Motor neuron (in vitro differentiated cells): ENCODE measurements at places on chromosomes 2 and 18. TPM values are rescaled to one million over a fixed set of nuclear protein-coding genes. Genes with fewer than 3 reads are reported as not detected.

- ATAC-seq, result no peak
Measured at GRCh38 chr2:175066411-175066810, 61.2 kb upstream of the CHN1 start.

GRCh38 chr2:224666951-224667553, 49.1 kb downstream of the CCDC195 start:
- ATAC-seq, result no peak

GRCh38 chr18:6107794-6108193, 212.5 kb upstream of the TMEM200C start:
- no peak for ATAC-seq

- no peak for ATAC-seq
Measured at GRCh38 chr2:78427170-78427569, 598.3 kb upstream of the REG3G start.

DNA sequence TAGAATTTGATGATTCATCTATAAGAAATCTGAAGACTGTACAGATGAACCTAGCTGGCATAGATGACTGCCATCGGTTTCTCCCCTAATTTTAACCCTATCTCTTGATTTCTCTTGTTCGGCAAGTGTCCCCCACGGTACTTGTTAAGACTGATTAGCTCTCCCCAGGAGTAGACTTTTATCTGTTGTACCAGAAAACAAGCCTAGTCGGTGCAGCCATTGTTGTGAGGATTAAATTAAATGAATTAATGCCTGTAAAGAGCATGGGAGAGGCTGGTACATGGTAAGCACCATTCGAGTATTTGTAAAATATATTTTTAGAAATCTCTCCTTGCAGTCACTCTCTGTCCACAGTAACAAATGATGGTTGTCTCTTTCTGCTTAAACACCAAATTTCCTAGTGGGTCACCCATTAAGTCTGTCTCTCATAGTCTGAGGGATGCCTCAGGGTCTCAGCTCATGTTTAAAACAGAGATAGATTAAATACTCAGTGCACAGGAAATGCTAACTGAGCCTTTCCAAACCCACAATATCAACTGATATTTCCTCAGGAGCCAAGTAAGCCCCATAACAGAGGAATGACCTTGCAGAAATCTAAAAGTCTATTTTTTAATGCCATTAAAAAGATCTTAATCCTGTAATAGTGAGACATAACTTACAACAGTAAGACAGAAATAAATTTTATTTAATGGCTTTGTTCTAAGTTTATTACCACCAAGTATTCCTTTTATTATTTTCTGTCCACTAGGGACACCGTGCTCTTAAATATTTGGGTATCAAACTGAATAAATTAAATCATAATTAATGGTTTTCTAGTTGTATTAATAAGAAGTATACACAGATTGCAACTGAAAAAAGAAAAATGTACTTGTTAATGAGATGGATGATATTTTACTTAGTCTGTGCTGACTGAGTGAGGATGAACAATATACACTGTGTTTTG, 2.9 kb upstream of the B4GALT6 start:
- no peak for ATAC-seq

GRCh38 chr2:169955940-169956339, 128.7 kb downstream of the UBR3 start:
- no peak for ATAC-seq

DNA sequence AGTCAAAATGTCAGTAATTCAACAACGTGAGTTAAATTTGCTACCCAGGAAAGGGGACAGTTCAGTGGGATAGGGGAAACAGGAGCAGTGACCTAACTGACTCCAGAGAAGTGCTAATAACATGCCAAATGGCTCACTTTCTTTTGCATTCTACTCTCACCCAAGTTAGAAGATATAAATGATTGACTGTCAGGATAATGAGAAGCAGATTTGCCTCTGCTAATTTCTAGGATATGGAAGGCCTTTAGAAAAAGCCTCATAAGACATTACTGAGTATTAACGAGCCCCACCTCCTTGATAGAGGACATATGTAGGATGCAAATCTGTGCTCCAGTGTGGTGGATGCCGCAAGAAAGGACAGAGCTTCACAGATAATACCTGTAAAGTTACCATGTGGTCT, 318.6 kb upstream of the NT5C1B start:
- ATAC-seq, result no peak

GRCh38 chr2:48114256-48114655, 208.0 kb upstream of the FBXO11 start:
- no peak for ATAC-seq

DNA sequence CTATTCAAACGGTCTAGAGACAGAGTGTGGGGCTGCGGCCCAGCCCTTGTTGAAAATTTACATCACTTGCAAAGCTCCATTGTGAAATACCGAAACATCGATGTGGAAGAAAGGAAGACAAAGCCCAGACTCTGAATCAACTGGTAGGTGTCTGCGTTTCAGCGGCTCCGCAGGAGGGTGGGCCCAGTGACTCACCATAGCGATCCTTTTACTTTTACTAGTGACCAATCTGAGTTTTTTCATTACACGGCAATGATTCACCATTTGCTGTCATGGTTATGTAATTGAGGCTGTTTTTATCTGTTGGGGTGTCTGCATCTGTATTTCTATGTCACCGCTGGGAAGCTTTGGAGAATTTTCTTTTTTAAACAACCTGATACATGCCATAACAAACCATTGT, 66.6 kb upstream of the ODC1 start:
- ATAC-seq, result no peak

DNA sequence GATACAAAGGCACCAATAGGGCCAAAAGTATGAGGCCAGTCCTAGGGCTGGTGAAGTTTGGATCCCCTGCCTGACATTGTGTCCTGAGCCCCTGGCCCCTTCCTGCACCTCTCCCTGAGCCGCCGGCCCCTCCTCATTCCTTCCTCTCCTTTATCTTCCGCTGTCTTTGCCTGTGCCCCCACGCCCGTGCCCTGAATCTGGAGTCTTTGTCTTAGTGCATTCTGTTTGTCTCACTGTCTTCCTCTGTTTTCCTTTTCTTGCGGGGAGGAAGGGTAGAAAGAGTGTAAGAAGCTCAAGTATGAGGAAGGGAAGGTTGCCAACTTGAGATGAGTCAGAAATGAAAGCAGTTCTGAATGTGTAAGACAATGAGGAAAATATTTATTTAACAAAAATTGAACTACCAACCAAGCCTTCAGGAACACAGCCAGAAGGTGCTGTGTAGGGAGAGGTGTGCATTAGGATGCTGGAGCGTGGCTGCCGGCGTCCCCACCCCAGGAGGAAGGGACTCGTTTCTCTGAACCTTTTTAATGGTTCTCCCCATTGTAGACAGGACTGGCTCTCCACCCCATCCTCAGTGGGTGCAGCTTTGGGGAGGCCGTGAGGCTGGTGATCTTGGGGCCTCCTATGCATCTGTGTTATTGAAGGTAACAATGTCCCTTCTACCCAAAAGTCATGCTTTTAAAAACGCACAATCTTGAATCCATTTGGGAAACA, 133.1 kb downstream of the NEDD4L start:
- peak; percentile 28 for ATAC-seq

- no peak for ATAC-seq
Measured at GRCh38 chr18:21914739-21915319, 174.2 kb downstream of the MIB1 start.

- peak; percentile 81 for ATAC-seq
Measured at GRCh38 chr2:128472789-128473174, 154.1 kb upstream of the HS6ST1 start.

DNA sequence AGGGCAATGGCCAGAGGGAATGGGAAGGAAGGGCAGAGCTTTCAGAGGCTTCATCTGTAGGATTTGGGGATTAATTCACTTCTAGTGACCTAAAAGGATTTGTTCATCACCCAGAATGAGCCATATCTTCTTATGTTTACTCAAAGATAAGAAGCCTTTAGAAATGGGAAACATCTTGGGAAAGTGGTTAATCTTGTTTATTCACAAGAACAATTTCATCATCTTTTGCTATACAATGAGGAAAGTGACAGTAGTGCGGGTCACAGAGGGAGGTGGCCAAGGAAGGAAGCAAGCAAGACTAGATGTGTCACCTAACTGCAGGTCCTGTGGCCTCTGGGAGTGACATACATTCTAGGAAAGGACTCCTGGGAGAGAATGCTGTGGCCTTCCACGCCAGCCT, 140.4 kb upstream of the ALPP start:
- ATAC-seq, result no peak

DNA sequence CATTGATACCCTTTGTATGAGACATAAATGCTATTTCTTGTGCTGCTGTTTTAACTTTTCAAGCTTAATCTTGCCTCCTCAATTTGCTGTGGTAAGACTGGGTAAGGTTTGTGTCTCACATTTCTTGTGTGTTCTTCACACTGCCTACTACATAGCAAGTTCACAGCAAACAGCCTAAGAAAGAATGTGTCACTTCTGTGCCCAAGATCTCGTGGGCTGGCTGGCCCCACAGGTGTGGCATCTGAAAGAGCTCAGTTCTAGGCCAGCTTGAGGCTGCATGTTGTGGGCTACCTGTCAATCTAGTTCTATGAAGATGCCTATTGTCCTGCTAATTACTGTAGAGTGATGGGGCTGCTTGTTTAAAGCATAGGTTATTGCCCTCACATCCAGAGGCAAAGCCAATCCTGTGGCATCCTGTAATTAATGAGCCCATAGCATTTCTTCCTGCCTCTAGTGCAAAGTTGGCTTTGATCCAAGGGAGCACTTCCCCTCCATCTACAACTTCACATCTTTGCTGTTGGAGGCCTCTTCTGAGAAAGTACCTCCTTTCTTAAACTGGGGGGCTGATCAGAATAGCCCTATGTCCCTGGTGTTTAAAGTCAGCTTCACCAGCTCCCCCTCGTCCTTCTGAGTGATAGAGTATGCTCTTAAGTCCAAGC, 40.9 kb upstream of the ASPRV1 start:
- no peak for ATAC-seq

- no peak for ATAC-seq
Measured at GRCh38 chr2:39607538-39608262, 58.0 kb upstream of the TMEM178A start.

DNA sequence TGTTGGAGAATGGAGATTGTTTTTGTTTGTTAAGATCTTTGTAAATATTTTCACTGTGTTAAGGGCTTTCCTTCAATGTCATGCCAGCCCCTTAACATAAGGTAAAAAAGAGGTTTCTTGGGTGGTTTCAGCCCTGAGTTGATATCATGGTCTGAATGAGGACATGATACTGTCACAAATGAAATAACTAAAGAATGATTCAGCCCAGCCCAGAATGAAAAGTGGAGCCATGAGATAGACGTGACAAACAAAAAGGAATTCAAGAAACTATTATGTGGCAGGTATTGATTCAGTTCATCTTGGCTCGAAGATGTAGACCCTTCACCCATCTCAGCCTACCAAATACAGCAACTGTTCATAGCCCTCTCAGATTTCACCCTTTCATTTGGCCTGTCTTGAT, 88.6 kb upstream of the TTN start:
- no peak for ATAC-seq

DNA sequence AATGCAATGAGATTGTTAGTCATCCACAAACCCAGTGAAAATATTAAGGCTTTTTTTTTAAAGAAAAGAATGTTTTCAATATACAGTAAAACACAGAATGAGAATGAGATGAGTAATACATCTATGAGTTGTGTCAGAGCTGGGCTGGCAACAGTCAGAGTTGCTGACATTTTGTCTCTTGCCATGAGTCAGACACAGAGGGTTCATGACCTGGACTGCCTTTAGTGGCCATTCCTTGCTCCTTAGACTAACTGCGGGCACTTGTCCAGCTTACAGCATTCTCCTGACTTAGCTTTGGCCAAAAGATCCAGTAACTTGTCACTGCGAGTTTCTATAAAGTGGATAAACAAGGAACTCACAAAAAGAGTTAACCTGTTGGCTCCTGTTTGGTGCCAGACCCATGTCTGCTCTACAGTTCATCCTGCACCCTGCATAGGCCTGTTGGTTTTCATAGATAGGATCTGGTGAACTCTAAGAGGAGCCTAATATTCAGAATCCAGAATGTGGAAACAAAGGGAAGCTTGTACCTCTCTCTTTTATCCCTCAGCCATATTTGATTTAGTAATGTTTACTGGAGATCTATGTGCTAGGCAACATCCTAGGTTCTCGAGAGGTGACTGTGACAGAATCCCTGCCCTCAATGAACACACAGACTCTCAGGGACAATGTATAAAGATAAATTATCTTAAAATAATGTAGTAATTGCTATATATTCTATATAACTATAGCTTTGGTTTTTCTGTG, 391.5 kb upstream of the VWC2L start:
- peak; percentile 98 for ATAC-seq

DNA sequence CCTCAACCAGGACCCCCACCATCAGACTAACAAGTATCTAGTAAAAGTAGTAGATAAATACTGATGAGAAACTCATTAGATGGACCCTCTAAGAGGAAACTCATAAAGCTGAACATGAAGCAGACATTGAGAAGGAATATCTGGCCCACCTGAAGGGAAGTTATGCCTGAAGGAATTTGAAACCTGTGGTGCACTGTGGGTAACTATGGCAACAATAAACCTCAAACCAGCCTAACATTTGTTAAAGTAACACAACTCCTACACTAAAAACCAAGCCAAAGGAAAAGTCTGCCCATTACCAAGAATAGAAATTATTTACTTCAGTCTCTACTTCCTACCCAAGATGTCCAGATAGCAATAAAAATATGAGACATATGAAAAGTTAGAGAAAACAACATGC, 43.4 kb downstream of the KIAA1328 start:
- no peak for ATAC-seq

- ATAC-seq, result peak; percentile 13
Measured at GRCh38 chr2:98608962-98609604, 694 bp downstream of the UNC50 start.

DNA sequence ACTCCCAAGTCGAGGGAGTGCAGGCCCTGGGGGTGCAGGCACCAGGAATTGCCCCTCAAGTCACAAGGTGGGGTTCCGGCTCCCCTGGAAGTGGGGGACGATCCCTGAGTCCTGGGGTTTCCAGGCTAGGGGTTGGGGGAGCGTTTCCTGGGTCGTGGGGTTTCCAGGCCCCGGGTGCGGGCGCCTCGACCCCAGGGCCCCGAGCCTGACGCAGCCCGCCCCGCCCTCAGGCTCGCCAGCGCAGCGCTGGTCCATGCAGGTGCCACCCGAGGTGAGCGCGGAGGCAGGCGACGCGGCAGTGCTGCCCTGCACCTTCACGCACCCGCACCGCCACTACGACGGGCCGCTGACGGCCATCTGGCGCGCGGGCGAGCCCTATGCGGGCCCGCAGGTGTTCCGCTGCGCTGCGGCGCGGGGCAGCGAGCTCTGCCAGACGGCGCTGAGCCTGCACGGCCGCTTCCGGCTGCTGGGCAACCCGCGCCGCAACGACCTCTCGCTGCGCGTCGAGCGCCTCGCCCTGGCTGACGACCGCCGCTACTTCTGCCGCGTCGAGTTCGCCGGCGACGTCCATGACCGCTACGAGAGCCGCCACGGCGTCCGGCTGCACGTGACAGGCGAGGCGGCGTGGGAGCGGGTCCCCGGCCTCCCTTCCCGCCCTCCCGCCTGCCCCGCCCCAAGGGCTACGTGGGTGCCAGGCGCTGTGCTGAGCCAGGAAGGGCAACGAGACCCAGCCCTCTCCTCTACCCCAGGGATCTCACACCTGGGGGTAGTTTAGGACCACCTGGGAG, 12.0 kb downstream of the SIGLEC15 start:
- ATAC-seq, result peak; percentile 68

The TPO gene
- total RNA-seq, result not detected in 2 replicates

The EGR4 gene
- total RNA-seq, result 0.50 TPM in 1 of 2 replicates, not detected in the other

The ASB18 gene
- 0.55 and 0.63 TPM in 2 replicates for total RNA-seq

The OXER1 gene
- 2.3 and 2.9 TPM in 2 replicates for total RNA-seq

The ANKRD30B gene
- total RNA-seq, result 0.16 and 0.50 TPM in 2 replicates

The FAP gene
- 0.27 and 0.42 TPM in 2 replicates for total RNA-seq

The OSR1 gene
- 13.0 and 17.0 TPM in 2 replicates for total RNA-seq

The SLC8A1 gene
- 46.3 and 51.5 TPM in 2 replicates for total RNA-seq

The SERPINB4 gene
- 0.14 TPM in 1 of 2 replicates, not detected in the other for total RNA-seq

The FHOD3 gene
- 1.1 and 1.2 TPM in 2 replicates for total RNA-seq

The TWIST2 gene
- total RNA-seq, result 35.9 and 41.3 TPM in 2 replicates

The SP5 gene
- total RNA-seq, result not detected in 2 replicates

The FASTKD2 gene
- total RNA-seq, result 34.0 and 36.7 TPM in 2 replicates

The MRO gene
- total RNA-seq, result 0.09 and 0.16 TPM in 2 replicates

The MAPK4 gene
- 12.4 and 12.5 TPM in 2 replicates for total RNA-seq

The LIMS1 gene
- total RNA-seq, result 15.1 and 16.7 TPM in 2 replicates
